ENCODE measurements at places on chromosomes 3 and 15. TPM values are rescaled to one million over a fixed set of nuclear protein-coding genes. Genes with fewer than 3 reads are reported as not detected.

DNA sequence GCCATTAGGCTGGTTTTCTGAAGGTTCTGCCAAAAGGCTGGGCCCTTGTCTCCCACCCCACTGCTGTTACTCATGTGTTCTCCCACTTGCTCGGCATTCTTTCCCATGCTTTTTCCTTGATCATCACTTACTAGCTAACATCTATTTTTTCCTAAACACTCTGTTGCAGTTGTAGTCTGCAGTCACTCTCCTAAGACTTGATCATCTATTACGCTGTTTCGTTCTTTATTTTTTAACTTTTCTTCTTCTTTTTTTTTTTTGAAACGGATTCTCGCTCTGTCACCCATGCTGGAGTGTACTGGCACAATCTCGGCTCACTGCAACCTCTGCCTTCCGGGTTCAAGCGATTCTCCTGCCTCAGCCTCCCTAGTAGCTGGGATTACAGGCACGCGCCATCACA lies 176.3 kb downstream of the IGF1R start:
- no peak overlapping the region for H3K27ac ChIP-seq
- H3K36me3 ChIP-seq, result no peaks in the 10 kb centered on the region
- H3K27me3 ChIP-seq, result no peaks in the 10 kb centered on the region
- DNase-seq, result no peak
- H3K4me1 ChIP-seq, result no peaks in the 10 kb centered on the region

The HDC gene
- total RNA-seq, result not detected

The HYAL3 gene
- total RNA-seq, result 3.0 TPM

DNA sequence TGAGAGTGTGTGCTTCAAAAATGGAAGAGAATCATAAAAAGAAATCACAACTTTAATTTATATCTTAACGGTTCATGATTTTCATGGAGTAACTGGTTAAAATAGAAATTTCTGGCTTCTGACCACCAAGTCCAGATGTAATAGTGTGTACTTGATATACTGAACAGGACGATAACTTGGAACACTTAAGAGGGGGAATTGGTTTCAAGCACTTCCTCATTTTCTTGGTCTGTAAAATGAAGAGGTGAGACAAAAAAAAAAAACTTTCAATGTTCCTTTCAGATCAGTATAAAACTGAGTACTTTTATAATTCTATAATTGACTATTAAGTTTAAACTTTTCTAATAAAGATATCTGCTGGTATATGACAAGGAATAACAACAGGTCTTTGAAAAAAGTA lies 64.0 kb upstream of the TRA2B start:
- no peaks in the 10 kb centered on the region for H3K36me3 ChIP-seq
- no peak overlapping the region for H3K4me3 ChIP-seq
- no peak for DNase-seq

- DNase-seq, result no peak
- no peaks in the 10 kb centered on the region for H3K27me3 ChIP-seq
- no peak overlapping the region for H3K4me3 ChIP-seq
- H3K27ac ChIP-seq, result no peak overlapping the region
- H3K4me1 ChIP-seq, result no peaks in the 10 kb centered on the region
- H3K36me3 ChIP-seq, result no peaks in the 10 kb centered on the region
These were observed 531.9 kb downstream of the AGBL1 start for GRCh38 chr15:86611417-86612040.

GRCh38 chr3:27535809-27536392 lies 51.7 kb upstream of the SLC4A7 start:
- no peak overlapping the region for H3K27ac ChIP-seq
- no peaks in the 10 kb centered on the region for H3K4me1 ChIP-seq
- H3K36me3 ChIP-seq, result no peaks in the 10 kb centered on the region
- no peak for DNase-seq
- H3K27me3 ChIP-seq, result no peaks in the 10 kb centered on the region

The EPHA6 gene
- not detected for total RNA-seq

- no peak overlapping the region for H3K27ac ChIP-seq
- no peak for DNase-seq
- H3K27me3 ChIP-seq, result no peaks in the 10 kb centered on the region
- H3K4me3 ChIP-seq, result no peak overlapping the region
These were observed 82.8 kb downstream of the SLCO3A1 start for GRCh38 chr15:91936182-91936775.

DNA sequence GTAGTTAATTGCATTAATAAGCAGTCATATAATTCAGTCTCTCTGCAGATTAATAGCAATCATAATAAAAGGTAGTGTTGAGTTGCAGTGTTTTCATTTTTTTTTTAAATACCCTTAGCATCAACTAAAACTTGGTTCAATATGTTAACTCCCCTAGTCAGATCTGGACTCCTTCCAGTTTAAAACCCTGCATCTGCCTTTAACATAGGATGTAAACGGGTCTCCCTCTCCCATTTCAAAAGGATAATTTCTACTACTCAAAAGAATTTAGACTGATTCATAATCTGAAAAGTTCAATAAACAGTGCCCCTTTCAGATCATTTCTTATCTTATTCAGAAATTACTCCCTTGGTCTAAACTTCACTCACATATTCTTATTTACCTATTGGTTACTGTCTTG lies 11.4 kb downstream of the CPOX start:
- no peak for DNase-seq
- H3K27me3 ChIP-seq, result no peaks in the 10 kb centered on the region
- H3K4me1 ChIP-seq, result peaks cover 3% of the 10 kb centered on the region
- no peak overlapping the region for H3K27ac ChIP-seq
- peaks cover 38% of the 10 kb centered on the region for H3K36me3 ChIP-seq
- H3K4me3 ChIP-seq, result no peak overlapping the region

- H3K27me3 ChIP-seq, result no peaks in the 10 kb centered on the region
- H3K27ac ChIP-seq, result peak overlapping the region; percentile 94
- DNase-seq, result peak; percentile 89
- H3K4me3 ChIP-seq, result no peak overlapping the region
- no peaks in the 10 kb centered on the region for H3K36me3 ChIP-seq
These were observed 80.7 kb upstream of the ALDH1L1 start for GRCh38 chr3:126261037-126261436.

The EPB42 gene
- total RNA-seq, result not detected

- no peaks in the 10 kb centered on the region for H3K27me3 ChIP-seq
- no peaks in the 10 kb centered on the region for H3K36me3 ChIP-seq
- no peak overlapping the region for H3K4me3 ChIP-seq
These were observed 34.2 kb upstream of the LDHAL6B start for GRCh38 chr15:59172289-59172901.

DNA sequence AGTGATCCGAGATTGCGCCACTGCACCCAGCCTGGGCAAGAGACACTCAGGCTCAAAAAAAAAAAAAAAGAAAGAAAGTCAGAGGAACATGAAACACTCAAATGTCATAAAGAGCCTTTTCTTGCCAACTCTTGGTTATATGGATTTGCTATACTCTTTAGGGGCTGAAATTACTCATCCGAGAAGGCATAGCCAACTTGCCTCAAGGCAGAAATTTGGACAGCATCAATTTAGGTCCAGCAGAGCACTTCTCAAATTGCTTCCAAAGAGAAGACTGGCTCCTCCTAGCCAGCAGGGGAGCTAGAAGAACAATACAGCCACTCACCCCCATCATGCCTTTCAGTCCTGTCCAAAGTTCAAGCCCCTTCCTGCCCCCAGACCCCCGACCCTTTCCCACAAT lies 43.8 kb downstream of the OSBPL10 start:
- no peak overlapping the region for H3K27ac ChIP-seq
- DNase-seq, result no peak
- no peaks in the 10 kb centered on the region for H3K27me3 ChIP-seq
- no peaks in the 10 kb centered on the region for H3K36me3 ChIP-seq
- no peaks in the 10 kb centered on the region for H3K4me1 ChIP-seq

- H3K4me3 ChIP-seq, result no peak overlapping the region
- no peaks in the 10 kb centered on the region for H3K36me3 ChIP-seq
- DNase-seq, result no peak
- H3K27me3 ChIP-seq, result no peaks in the 10 kb centered on the region
- no peaks in the 10 kb centered on the region for H3K4me1 ChIP-seq
These were observed 11.2 kb downstream of the ATP8B4 start for GRCh38 chr15:50107591-50108408.

- H3K4me3 ChIP-seq, result no peak overlapping the region
- H3K4me1 ChIP-seq, result peaks cover 8% of the 10 kb centered on the region
- peaks cover 13% of the 10 kb centered on the region for H3K27me3 ChIP-seq
- peak; percentile 65 for DNase-seq
These were observed 34.7 kb downstream of the RPL22L1 start for GRCh38 chr3:170835336-170835735.

GRCh38 chr15:23628612-23629233 lies 18.9 kb downstream of the MAGEL2 start:
- no peaks in the 10 kb centered on the region for H3K36me3 ChIP-seq
- no peak overlapping the region for H3K4me3 ChIP-seq
- no peak overlapping the region for H3K27ac ChIP-seq
- H3K27me3 ChIP-seq, result no peaks in the 10 kb centered on the region
- H3K4me1 ChIP-seq, result no peaks in the 10 kb centered on the region

The WNT5A gene
- total RNA-seq, result 15.7 TPM

DNA sequence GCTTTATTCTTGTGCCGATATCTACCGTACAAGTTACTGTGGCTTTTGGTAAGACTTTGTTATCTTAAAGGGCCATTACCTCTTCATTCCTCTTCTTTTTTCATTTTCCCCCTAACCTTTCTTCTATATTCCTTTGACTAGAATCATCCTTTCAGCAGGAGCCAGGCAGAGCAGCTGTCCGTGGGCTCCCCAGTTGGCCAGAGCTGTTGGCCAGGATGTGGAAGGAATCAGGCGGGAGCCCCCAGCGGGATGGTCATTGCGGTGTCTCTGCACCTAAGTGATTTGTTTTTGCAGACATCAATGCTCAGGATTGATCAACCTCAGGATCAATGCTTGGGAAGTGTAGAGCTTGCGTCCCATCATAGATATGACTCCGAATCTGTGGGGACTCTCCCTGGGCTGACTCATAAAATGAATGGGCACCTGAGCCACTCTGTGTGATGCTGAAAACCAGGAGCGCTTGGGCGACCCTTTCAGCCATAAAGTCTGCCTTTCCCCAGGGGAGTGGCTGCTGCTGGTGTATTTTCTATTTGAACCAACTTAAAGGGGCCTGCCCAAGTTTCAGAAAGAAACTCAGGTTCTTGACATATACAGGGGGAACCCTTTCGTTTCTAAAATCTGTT lies 21.7 kb downstream of the APBA2 start:
- no peak overlapping the region for H3K27ac ChIP-seq
- no peaks in the 10 kb centered on the region for H3K36me3 ChIP-seq
- DNase-seq, result no peak
- no peaks in the 10 kb centered on the region for H3K4me1 ChIP-seq

DNA sequence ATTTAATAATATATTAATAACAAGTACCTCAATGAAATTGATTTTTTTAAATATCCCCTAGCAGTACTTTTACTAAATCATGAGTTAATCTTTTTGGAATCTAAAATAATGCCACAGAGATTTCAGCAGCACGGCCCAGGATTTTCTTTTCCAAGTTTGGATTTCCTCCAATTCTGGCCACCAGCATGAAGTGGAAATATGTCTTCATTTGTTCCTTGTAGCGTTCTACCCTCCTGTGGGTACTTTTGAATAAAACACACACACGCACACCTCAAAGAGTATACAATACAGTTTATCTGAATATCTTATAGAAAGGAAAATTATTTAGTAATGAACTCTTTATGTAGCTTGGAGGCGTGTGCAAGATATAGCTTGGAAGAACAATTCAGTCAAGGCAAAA lies 125.1 kb upstream of the STT3B start:
- H3K27me3 ChIP-seq, result peaks cover 3% of the 10 kb centered on the region
- no peaks in the 10 kb centered on the region for H3K4me1 ChIP-seq
- no peak overlapping the region for H3K27ac ChIP-seq
- no peak for DNase-seq

DNA sequence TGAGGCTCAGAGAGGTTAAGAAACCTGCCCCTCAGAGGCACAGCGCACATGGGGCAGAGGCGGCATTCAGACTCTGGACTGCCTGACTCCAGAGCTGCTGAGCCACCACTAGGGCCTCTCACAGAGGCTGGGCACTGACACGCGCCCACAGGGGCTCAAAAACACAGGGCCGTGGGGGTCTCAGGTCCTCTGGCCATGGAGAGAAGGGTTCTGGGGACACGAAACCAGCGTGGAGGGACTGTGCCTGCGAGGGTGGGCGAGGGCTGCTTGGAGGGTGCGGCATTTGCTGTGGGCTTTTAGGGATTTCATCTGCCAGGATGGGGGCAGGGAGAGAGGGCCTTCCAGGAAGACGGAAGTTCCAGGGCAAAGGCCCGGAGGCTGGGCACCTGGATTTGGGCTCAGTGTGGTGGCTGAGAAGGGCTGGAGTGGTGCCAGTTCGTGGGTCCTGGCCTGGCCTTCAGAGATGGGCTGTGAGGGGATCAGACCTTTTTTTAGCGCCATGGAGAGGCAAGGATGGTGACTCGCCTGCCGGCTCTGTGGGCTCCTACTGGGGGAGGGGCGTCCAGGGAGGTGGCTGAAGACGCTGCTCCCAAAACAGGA lies 69.6 kb downstream of the EFCAB12 start:
- no peak overlapping the region for H3K4me3 ChIP-seq
- no peak for DNase-seq
- no peak overlapping the region for H3K27ac ChIP-seq
- H3K27me3 ChIP-seq, result no peaks in the 10 kb centered on the region

The FAM81A gene
- not detected for total RNA-seq

- H3K27ac ChIP-seq, result no peak overlapping the region
- H3K4me1 ChIP-seq, result peaks cover 5% of the 10 kb centered on the region
- no peak overlapping the region for H3K4me3 ChIP-seq
- no peak for DNase-seq
- H3K27me3 ChIP-seq, result no peaks in the 10 kb centered on the region
- H3K36me3 ChIP-seq, result no peaks in the 10 kb centered on the region
These were observed 5.1 kb downstream of the MIX23 start for GRCh38 chr3:122377975-122378374.

DNA sequence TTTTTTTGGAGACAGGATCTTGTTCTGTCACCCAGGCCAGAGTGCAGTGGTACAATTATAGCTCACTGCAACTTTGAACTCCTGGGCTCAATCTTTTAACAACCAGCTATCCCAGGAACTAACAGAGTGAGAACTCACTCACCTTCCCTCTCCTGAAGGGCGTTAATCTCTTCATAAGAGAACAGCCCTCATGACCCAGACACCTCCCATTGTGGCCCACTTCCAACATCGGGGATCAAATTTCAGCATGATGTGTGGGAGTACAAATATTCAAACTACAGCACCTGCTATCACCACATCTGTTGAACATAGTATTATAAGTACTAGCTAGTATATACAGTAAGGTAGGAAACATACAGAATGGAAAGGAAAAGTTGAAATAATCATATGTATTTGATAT lies 132.5 kb downstream of the DOCK3 start:
- no peak overlapping the region for H3K4me3 ChIP-seq
- peak; percentile 2 for DNase-seq
- no peaks in the 10 kb centered on the region for H3K27me3 ChIP-seq
- H3K36me3 ChIP-seq, result no peaks in the 10 kb centered on the region

GRCh38 chr15:51884517-51885236 lies 55.2 kb downstream of the TMOD3 start:
- H3K4me3 ChIP-seq, result no peak overlapping the region
- H3K27me3 ChIP-seq, result no peaks in the 10 kb centered on the region
- H3K4me1 ChIP-seq, result peaks cover 31% of the 10 kb centered on the region
- peaks cover 8% of the 10 kb centered on the region for H3K36me3 ChIP-seq

The NTRK3 gene
- not detected for total RNA-seq

The ERICH6 gene
- total RNA-seq, result 0.24 TPM

GRCh38 chr3:178901204-178901603 lies 170.4 kb downstream of the ZMAT3 start:
- H3K4me1 ChIP-seq, result no peaks in the 10 kb centered on the region
- no peaks in the 10 kb centered on the region for H3K36me3 ChIP-seq
- no peaks in the 10 kb centered on the region for H3K27me3 ChIP-seq
- H3K4me3 ChIP-seq, result no peak overlapping the region
- H3K27ac ChIP-seq, result no peak overlapping the region

The PLA2G4D gene
- not detected for total RNA-seq

GRCh38 chr3:38837358-38837757 lies 21.3 kb upstream of the SCN10A start:
- no peak overlapping the region for H3K27ac ChIP-seq
- H3K4me3 ChIP-seq, result no peak overlapping the region
- H3K27me3 ChIP-seq, result peaks cover 21% of the 10 kb centered on the region
- H3K4me1 ChIP-seq, result no peaks in the 10 kb centered on the region

Measured in A673 (cell line).